ENCODE measurements at places on chromosomes 4 and X.

- DNase-seq: peak; percentile 3
Measured at GRCh38 chrX:140091125-140091886, 126.0 kb upstream of the CXorf66 start.

- DNase-seq: no peak
Measured at GRCh38 chrX:129689796-129690195, 35.0 kb upstream of the APLN start.

DNA sequence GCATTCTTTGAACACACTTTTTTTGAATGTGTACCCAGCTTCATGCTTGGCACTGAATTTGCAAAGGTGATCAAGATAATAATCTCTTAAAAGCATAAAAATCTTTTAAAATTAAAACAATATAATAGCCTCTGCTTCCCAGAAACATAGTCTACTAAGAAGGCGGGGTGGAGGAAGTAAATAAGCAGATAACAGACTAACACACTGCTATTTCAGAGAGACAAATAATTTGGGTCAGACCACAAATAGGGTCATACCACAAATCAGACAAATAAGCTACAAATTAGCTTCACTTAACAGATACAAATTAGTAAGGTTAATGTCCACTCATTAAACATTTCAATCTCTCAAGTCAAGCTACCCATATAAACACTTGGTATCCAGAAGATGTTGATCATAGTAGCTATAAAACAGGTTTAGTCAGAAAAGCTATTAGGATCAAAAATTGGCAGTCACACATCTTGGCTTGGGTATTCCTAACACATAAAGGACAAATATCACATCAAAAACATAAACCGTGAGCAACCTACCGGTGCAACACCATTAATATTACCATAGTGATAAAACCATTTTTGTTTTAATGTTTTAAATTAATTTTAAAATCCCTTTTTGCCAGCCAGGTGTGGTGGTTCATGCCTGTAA lies 47.3 kb downstream of the PPP3CA start:
- no peak for DNase-seq

- DNase-seq: no peak
Measured at GRCh38 chr4:70564033-70564432, 28.0 kb upstream of the AMBN start.

GRCh38 chrX:40468033-40468846 lies 112.5 kb upstream of the ATP6AP2 start:
- DNase-seq: no peak

DNA sequence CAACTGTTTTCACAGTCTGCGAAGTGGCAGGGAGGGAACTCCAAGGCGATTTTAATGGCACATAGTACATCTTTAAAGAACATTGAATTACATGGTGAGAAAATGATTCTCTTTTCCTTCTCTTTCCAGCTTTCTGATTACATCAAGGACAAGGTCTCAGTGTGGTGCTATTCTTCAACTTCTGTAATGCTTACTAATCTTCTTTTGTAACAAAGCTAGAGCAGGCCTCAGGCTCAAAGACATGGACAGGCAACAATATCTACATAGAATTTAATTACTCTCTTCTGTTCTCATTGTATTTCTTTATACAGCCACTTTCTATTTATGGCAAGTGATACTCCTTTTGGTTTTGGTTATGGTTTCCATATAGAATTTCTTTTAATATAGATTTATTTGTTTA lies 48.4 kb downstream of the RTL5 start:
- DNase-seq: no peak

- DNase-seq: no peak
Measured at GRCh38 chr4:25958110-25958509, 44.1 kb downstream of the SMIM20 start.

All from effector memory CD4-positive, alpha-beta T cell (primary cell).